DMS53 (cell line): ENCODE measurements at places on chromosomes 6 and 20.

DNA sequence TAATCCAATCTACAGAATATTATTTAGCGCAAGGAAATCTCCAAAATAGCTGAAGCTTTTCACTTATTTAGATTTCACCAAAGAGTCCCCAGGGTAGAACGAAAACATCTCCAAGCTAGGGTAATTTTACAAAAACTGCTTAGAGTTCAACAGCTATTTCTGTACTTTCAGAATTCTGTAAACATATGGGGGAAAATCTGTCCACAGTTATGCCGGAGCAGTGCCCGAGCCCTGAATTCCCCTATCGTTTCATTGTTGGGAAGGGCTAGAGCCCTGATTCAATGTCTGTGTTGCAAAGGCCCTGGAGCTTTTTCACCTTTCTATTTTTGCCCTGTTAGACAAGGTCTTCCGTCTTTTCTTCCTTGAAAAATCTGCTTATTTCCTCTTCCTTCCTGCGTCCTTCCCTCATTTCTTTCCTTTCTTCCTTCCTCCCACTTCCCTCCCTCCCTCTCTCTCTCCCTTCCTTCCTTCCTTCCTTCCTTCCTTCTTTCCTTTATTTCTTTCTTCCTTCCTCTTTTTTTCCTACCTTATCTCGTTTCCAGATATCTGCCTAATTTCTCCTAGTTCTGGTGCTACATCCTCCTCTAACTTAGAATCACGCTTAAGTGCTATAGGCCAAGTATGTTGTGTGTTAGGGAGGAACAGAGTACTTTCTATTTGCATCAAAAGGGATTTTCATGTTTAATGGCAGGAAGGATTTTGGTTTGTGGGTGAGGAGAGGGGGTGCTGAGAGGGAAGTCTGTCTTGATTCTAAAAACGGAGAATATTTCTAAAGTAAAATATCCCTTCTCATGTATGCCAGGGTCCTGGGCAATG is 122.5 kb upstream of the BMP2 start:
- no peak for DNase-seq

DNA sequence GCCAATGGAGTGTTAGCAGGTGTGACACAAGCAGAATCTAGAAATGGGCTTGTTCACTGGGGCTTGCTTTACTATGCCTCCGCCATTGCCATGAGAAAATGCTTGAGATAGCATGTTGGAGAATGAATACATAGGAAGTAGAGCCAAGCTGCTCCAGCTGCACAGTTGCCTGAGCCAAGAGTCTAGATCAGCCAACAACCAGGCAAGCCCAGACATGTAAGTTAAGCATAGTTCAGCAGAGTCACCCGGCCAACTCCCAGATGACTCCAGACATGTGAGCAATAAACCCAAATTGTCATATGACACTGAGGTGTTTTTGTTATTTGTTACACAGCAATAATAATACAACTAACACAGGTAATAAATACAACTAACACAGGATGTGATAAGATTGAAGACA is 167.9 kb downstream of the HAO1 start:
- peak; percentile 85 for DNase-seq

- DNase-seq, result peak; percentile 51
Measured at GRCh38 chr20:45685896-45686295, 15.9 kb upstream of the WFDC11 start.

- DNase-seq, result no peak
Measured at GRCh38 chr6:138637822-138638221, 135.7 kb upstream of the CCDC28A start.

DNA sequence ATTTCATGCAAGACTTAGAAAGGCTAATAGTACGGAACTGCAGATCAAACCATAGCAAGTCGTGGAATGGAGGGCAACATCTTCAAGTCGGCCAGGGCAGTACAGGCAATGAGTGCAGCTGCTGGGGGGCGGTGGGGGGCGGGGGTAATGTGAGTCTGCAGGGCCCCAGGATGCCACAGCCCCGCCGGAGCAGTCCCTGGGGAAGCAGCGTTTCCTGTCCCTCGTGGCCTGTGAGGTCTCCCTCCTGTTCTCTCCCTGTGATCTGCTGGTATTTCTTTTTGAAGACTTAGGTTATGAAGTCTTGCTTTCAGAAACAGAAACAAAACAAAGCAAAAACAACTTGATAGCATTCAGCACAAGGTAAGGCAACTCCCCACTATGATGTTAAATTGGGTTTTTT is 351.9 kb downstream of the FOXA2 start:
- DNase-seq, result no peak

GRCh38 chr6:106963544-106963943 is 11.0 kb downstream of the CD24 start:
- peak; percentile 68 for DNase-seq

GRCh38 chr6:132300323-132300949 is 100.8 kb downstream of the MOXD1 start:
- DNase-seq, result peak; percentile 67

- no peak for DNase-seq
Measured at GRCh38 chr6:14986370-14986769, 259.5 kb upstream of the JARID2 start.
